CD8-positive, alpha-beta T cell (primary cell): ENCODE measurements at places on chromosomes 6 and 20. TPM values are rescaled to one million over a fixed set of nuclear protein-coding genes. Genes with fewer than 3 reads are reported as not detected.
A peak's percentile ranks its signal among the peaks of the same experiment; 100 is the strongest.

GRCh38 chr20:35527122-35527769 is 2.2 kb downstream of the C20orf173 start:
- no peak for DNase-seq

DNA sequence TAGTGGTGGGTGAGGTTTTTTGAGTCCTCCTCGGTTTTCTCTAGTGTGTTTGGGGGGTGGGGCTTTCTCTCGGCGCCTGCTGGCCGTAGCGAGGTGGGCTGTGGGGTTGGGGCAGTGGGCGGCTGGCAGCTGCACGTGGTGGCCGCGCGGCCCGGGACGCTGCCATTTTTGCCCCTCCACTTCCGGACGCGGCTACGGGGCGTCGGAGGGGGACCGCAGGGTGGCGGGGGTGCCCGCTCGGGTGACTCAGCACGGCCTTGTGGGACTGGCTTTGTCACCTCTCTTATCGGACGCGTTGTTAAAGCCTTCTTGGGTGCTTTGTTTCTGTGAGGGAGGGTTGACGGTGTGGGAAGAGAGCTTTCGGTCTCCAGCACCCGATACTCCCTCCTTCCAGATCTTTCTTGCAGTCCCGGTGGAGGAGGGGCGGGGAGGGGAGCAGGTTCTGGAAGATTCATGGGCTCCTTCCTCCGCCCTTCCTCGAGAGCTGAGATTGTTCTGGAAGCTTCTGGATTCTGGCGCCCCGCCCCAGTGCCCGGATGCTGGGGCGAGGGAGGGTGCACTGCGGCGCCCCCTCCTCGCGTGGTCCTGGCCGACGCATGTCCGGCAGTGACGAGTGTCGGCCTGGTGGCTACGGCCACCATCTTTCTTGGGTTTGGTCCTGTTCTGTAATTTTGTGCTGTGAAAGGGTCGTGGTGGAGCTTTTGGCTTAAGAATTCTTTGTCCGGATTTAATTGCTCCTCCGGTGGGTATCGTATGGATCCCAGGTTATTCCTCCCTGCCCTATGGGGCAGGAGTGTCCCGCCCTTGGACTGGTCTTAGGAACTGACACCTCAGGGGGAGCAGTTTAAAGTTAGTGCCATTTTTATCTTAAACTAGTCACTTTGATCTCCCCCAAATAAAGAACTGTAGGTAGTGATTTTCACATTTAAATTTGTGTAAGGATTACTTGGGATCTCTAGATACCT is 719 bp downstream of the HSP90AB1 start:
- peak; percentile 89 for DNase-seq

Gene ENPP5
- 0.33 TPM for total RNA-seq

Gene PXDC1
- total RNA-seq: 0.35 TPM

Gene EMILIN3
- not detected for total RNA-seq
